ENCODE measurements at places on chromosomes 13 and 19.

DNA sequence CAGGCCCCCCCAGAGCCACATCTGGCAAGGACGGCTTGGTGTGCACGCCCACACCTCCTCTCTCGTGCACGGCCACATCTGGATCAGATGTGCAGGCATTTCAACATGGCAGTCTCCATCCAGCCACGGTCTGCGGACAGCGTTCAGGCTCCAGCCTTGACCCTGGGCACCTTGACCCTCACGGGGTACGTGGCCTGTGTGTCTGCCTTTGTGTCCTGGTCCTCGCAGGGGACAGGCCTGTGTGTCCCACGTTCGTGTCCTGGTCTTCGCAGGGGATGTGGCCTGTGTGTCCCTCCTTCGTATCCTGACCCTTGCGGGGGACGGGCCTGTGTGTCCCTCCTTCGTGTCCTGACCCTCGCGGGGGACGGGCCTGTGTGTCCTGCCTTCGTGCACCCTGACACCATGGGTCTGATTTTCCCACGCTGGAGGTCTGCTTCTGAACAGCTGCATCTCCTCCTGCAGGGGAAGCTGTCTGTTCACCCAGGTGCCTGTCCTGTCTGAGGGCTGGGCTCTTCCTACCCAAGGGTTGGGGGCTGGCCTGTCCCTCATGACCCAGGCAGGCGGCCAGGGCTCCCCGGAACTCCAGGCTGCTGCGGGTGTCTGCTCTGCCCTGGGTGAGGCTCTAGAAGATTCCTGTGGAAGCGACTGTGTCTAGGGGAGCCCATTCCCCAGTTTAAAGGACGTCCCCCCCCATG lies 25.3 kb downstream of the RASA3 start:
- DNase-seq: no peak

- no peak for DNase-seq
These were observed 78.4 kb downstream of the MIPEP start for GRCh38 chr13:23810685-23811240.

GRCh38 chr13:72567566-72567965 lies 159.9 kb downstream of the MZT1 start:
- DNase-seq: no peak

GRCh38 chr19:44260695-44261446 lies 1.2 kb downstream of the ZNF233 start:
- no peak for DNase-seq

DNA sequence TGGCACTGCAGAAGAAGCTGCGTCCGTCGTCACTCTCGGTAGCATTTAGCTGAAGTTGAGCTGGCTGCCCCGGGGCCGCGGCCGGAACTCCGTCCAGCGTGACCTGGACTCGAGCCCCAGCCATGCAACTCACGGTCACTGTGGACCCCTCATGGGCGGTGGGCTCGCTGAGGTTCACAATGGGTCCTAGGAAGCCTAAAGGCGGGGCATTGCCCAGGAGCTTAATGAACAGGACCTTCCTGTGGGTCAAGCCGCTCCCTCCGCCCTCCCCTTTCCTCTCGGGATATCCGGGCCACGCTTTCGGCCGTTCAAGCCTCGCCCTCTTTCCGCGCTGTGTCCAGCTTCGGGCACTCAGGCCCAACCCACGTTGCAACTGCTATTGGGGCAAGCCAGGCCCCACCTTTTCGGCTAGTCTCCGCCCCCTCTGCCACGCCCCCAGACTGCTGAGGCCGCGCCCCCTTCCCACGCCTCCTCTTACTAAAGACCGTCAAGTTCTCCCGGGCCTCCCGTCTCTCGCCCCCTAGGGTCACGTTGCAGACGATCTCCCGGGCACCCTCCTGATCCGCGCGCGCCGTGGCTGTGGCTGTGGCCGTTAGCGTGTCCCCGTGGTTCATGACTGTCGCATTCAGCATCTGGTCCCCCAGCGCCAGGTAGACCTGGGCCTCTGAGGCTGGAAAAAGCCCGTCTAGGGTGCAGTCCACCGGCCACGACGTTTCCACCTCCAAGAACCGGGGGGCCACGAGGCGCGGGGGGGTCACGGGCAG lies 1.4 kb upstream of the RAVER1 start:
- peak; percentile 93 for DNase-seq

- DNase-seq: no peak
These were observed 27.4 kb downstream of the INSR start for GRCh38 chr19:7266832-7267231.
